ENCODE measurements at places on chromosomes 11 and 22.

GRCh38 chr11:118157186-118157895 lies 4.7 kb upstream of the SCN4B start:
- DNase-seq: no peak

- DNase-seq: no peak
Observed at GRCh38 chr11:113728814-113729213, 22.7 kb upstream of the TMPRSS5 start.

DNA sequence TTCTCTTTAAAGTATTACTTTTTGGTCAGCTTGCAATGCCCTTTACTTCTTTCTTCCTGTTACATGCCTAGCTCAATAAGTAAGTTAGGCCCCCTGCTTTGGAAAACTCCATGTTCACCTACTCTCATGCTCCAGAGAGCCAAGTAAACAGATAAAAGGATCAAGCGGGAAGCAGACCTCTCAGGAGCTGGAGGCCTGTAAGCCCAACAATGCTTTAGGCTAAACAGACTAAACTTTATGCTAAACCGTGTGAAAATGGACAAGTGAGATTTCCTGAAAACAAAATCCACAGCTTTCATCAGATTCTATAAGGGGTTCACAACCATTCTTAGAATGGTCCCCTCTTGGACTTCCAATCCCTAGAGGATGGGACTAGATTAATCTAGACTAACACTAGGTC lies 40.2 kb downstream of the CELF1 start:
- no peak for DNase-seq

- no peak for DNase-seq
Observed at GRCh38 chr11:119727523-119728151, 1.4 kb downstream of the NECTIN1 start.

- DNase-seq: no peak
Observed at GRCh38 chr11:113238721-113239120, 75.7 kb upstream of the TTC12 start.

DNA sequence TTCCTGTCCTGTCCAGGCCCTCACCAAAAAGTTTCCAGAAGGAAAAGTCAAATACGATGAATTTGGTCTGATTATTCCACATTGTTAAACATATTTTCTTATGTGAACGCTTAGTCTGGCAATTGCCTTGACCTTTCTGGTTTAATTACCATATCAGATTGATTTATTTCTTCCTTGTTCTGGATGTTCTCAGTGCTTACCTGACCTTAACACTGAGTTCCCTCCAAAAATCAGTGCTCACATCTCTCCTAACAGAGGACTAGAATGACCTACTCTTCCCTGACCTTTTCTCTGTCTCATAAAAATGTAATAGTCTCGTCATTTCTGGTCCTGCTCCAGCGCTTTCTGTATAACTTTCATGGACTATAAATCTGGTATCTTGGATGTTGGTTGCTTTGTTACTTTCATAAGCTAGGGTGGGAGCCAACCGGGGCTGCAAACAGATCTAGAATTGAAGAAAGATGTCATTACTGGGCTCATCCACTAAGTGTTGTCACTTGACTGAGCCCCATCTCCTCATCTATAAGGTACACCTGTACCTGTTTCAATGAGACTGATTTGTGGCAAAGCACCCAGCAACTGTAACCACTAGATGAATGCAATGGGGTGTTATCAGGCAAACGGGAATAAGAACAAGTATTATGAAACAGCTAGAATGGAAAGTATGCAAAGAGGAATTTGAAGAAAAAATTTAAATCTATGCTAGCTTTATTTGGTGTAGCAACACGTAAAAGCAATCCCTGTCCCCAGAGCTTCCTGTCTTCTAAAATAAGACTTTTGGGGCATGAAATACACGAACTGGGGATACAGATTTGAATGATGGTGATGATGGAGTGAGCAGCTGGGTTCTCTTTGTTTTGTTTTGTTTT lies 2.4 kb downstream of the FADS2 start:
- DNase-seq: no peak

- no peak for DNase-seq
Observed at GRCh38 chr11:6833356-6833755, 12.1 kb upstream of the OR10A5 start.

DNA sequence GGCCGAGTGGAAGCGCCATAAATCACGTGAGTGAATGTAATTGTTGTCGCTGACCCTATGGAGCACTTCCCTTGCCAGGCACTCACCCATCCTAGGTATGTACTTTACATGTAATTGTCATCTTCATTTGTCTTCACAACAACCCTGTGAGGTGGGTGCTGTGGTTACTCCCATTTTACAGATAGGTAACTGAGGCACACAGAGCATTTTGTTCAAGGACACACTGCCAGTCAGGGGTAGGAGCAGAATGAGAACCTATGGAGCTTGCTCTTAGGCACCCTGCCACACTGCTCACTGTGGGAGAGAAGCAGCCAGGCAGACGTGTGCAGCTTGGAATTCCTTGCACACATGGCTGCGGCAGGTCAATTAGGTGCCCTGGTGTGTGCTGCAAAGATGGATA lies 785 bp upstream of the EFCAB6 start:
- no peak for DNase-seq

- no peak for DNase-seq
Observed at GRCh38 chr22:17732251-17732854, 41.9 kb downstream of the BID start.
